ENCODE measurements at places on chromosomes 7 and 10.

- DNase-seq = peak; percentile 48
These were observed 41.8 kb downstream of the ASZ1 start for GRCh38 chr7:117385363-117386109.

DNA sequence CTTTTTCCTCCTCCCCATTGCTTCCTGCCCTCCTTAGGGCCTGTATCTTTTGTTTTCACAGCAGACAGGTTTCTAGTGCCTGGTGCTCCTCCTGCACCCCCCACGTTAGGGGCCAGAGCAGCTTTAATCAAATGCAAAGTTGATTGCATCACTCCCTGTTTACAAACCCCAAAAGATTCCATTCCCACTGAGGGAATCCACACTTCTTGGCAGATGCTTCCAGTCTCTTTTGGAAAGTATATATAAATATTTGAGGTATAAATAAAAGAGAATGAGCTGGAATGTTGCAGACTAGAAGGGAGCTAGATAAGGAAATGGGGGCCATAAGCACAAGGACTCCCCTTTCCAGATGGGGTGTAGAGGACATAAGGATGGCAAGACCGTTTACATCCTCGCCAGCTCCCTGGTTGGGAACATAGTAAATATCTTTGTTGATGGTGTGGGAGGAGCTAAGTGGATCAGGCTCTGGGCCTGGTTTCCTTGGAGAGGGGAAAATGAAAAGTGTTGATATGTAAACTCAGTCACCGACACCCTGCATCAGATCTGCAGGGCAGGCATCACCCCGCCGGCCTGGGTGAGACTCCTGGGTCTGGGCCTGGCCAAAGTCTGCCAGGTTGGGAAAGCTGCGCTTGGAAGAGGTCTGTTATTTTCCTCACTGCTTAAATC lies 6.2 kb downstream of the RARRES2 start:
- DNase-seq = no peak

DNA sequence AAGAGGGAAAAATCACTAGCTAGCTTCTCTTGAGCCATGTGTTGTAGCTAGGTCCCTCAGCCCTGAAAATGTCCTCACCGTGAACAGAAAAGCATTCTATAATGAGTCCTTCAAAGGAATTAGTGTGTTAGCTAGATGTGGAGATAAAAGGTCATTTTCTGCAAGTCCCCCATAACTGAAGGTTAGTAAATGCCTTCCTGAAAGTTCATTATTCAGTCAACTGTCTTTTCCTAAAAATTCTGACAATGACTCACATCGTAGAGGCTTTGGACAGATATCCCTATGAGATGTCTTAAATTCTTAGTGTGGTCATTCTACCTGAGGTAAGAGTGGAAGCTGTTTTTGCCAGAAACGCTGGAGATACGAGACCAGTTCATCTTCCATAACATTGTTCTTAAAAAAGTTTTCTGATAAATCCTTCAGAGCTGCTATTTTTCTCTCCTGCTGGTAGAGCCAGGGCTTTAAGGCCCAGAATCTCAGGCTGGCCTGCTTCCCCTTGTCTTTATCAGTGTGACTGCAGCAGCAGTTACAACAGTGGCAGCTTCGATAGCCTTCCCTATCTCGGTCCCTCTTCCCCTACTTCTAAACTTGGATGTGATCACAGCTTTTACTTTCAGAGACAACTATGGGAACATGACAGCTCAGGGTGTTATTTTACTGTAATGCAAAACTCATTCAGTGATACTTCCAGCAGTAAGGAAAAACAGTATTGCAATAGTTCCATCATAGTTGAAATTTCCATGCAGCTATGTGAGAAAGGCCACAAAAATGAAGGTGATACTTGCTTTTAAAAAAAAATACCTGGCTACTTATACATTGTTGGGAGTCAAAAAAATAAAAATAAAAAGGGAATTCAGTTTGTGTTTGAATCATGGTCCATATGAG lies 37.3 kb upstream of the PRKAR2B start:
- DNase-seq = no peak

GRCh38 chr7:5557920-5558401 lies 134.3 kb upstream of the TNRC18 start:
- DNase-seq = peak; percentile 82

- DNase-seq = peak; percentile 69
These were observed 59.3 kb upstream of the ECHDC3 start for GRCh38 chr10:11682851-11683250.

GRCh38 chr10:119478811-119479341 lies 63.6 kb downstream of the RGS10 start:
- DNase-seq = no peak

- DNase-seq = peak; percentile 94
These were observed 15.3 kb upstream of the TRA2A start for GRCh38 chr7:23546897-23547572.

GRCh38 chr7:81688622-81689411 lies 81.0 kb downstream of the HGF start:
- DNase-seq = no peak

- no peak for DNase-seq
These were observed 95.3 kb downstream of the CUX1 start for GRCh38 chr7:101912716-101913110.

DNA sequence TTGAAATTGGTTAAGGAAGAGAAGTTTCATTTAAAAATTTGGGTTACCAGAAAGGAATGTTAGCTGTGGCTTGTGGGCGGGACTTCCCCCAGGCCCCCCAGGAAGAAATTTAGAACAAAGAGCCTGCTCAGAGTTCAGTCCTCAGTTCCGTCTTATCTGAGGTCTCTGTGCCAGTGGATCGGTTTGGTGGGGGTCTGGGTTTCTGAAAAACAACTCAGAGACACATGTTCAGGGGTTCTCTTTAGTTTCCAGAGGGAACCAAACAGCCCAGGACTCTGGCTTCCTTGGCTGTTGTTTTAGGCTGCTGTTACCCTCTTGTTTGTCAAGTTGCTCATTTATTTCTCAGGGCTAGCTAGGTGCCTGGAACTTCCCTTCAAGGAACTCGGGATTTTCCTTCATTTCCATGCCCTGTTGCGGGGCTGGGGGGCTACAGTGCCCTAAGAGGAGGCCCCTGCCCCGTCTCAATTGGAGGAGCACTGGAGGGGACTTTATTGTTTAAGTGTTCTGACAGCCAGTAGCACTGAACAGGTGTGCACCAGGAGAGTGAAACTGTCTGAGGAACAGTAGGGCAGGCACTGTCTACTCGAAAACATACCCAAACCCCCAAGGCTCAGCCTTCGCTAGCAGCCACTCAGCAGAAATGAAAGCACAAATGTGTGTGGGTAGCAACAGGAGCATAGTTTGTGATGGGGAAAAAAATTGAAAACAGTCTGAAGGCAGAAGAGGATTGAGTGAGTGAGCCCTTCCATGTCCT lies 59.9 kb downstream of the ALOX5 start:
- DNase-seq = peak; percentile 82

GRCh38 chr10:133420028-133420427 lies 4.4 kb downstream of the SPRN start:
- DNase-seq = no peak

DNA sequence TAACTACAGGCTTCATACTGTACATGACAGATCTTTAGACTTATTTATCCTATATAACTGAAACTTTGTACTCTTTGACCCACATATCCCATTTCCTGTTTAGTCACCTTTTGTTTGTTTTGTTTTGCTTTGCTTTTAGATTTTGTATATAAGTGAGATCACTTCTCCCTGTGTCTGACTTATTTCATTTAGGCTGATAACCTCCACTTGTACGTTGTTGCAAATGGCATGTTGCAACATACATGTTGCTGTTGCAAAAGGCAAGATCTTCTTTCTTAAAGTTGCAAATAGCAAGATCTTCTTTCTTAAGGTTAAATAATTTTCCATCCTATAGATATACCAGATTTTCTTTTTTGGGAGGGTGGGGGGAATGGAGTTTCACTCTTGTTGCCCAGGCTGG lies 341.5 kb downstream of the OTUD1 start:
- no peak for DNase-seq

- DNase-seq = no peak
These were observed 1.1 kb upstream of the GPRIN2 start for GRCh38 chr10:46557319-46558121.

DNA sequence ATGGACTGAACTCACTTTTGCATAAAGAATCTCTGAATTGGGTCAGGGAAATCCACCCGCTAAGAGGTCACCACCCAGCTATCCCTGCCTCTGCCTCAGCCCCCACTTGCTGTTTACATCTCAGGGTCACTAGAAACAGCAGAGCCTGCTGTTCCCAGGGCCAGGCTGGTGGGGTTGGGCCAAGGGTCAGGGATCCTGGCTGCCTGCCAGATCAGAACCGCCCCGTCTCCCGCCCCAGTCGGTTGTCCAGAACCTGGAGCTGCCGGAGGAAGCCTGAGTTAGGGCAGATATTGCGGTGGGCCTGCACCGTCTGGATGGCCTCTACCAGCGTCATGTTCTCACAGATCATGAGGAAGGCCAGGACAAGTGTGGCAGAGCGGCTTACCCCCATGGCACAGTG lies 17.0 kb upstream of the SAMD8 start:
- no peak for DNase-seq

GRCh38 chr10:116723428-116724281 lies 18.7 kb downstream of the HSPA12A start:
- DNase-seq = peak; percentile 8
